ENCODE measurements at places on chromosomes 5 and 9.

GRCh38 chr5:145856285-145856818, 16.5 kb downstream of the GRXCR2 start:
- no peak for DNase-seq

DNA sequence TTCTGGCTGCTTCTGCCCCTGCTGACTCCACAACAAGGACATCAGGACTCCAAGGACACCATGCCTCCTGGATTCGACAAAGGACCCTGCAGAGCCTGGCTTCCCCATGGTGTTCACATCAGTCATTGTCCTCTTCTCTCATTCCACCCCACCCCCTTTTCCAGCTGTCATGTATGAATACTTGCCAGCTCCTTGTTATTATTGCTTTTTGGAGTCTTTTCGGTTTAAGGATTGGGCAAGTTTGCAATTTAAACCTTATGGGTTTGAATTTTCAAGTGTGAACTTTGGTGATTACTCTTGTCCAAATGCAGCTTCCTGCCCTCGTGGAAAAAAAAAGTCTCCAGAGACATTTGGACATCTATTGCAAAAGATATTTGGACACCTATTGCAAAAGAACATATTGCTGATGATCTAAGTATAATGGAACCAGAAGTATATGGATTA, 14.2 kb upstream of the LVRN start:
- DNase-seq, result no peak

DNA sequence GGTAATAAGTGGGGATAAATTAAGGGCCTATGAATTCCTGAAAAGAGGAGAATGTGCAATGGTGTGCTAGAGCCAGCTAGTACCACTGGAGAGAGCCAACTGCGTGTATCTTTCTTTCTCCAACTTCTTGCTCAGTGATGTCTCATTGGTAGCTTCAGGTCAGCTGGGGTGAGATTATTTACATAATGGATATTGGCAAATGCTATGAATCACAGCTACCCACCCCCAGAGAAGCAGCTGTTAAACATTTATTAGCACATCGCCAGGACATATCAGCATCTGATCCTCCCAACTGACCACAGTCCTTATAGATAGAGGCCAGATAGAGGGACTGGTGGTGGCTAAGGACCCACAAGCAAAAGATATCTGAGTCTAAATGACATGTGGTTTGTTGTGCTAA, 421.3 kb downstream of the ACTL7B start:
- no peak for DNase-seq

DNA sequence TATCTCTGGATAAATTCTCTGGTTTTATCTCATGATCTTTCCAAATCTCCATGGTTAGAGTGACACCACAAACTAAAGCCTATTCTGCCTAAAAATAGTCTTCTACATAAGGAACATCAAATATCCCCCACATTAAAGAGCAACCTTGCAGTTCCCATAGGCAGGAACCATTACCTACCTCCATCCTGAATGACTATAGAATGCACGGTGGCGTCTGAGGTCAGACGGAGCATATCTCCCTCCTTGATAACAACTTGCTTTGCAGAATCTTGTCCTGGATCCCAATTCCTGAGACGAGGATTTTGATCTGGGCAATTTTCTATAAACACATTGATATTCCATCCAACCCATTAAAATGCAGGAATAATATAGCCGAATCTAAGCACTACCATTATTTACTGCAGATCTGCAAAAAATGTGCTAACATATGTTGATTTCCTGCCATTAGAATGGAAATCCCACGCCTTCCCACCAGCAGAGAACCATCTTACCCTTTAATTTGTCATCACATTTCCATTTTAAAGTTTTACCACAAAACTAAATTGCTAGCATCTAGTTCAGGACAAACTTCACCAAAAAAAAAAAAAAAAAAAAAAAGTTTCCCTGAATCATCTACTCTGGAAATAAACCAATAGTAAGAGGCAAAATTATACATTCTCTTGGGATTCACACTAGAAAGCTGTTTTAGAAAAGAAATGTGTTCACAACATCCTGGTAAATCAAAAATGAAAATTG, 22.1 kb downstream of the CEMIP2 start:
- DNase-seq, result no peak

DNA sequence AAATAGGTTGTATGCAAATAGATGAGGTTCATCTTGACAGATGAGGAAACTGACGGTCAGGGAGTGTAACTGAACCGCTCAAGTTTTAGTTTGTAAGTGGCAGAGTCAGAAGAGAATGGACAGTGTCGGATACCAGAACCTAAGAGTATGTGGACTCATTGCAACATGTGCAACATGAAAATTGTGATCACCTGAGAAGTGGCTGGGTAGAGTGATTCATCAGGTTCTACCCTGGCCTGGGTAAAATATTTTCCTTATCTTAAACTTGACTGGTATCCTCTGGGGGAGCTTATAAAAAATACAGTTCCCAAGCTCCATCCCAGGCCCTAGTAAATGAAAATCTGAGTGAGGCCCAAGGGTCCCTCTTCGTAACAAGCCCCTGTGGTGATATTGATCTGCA, 35.2 kb upstream of the MIER3 start:
- DNase-seq, result no peak

DNA sequence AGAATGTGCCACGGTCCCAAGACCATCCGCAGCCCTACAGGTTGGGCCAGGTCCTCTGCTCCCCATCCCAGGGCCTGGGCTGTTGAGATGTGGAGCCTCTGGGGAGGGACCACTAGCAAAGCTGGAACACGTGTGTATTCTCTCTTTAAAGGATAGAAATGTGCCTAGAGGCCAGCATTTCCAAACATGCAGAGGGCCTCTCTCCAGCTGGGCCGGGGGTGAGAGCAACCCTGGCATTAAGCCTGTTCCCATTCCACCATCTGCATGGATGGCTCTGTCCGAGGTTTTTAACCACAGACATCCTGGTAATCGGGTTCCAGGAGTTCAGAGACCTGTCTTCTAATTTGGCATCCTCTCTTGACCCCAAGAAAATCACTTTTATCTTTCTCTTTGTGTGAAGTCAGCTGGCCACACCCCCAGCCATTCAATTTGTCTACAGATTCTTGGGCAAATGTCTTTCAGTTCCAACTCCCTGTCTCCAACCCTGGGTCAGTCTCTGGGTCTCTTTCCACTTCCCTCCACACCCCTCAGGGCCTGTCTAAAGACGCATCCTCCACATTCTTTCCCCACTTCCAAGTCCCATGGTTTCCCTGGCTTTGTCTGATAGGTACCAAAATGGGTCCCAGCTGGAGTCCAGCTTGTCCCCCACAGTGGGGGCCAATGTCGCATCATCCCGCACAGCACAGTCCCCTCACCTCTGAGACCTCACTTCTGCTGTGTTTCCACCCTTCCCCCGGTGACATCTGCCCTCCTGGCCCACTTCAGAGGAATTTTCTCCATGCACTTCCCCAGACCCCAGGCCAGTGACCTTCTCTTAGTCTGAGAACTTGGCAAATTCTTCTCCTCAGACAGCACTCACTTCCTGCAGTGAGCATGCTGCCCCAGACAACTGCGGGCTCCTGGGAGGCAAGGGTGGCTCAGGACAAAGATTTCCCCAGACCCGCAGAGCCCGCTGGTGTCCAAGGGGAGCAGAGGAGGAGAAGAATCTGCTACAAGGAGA, 56.8 kb downstream of the PTPDC1 start:
- no peak for DNase-seq

- no peak for DNase-seq
Observed at GRCh38 chr9:109683521-109683920, 96.5 kb upstream of the PALM2AKAP2 start.

DNA sequence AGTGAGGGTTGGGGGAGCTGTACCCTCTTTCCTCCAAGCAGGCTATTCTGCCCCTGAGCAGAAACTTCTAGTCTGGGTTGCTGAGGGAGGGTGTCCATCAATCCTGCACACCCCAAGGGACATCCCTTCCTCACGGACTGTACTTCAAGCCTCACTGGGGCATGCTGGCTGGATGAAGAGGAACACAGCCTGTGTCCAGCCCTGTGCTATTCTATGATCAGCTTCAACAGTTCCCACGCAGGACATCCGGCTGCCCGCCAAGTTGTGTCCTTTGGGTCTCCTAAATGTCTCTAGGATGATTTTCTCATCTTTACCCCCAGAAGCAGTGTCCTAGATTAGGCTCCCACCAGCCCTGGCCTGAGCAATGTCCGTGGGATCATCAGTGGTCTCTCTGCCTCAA, 68.1 kb downstream of the CRB2 start:
- no peak for DNase-seq

DNA sequence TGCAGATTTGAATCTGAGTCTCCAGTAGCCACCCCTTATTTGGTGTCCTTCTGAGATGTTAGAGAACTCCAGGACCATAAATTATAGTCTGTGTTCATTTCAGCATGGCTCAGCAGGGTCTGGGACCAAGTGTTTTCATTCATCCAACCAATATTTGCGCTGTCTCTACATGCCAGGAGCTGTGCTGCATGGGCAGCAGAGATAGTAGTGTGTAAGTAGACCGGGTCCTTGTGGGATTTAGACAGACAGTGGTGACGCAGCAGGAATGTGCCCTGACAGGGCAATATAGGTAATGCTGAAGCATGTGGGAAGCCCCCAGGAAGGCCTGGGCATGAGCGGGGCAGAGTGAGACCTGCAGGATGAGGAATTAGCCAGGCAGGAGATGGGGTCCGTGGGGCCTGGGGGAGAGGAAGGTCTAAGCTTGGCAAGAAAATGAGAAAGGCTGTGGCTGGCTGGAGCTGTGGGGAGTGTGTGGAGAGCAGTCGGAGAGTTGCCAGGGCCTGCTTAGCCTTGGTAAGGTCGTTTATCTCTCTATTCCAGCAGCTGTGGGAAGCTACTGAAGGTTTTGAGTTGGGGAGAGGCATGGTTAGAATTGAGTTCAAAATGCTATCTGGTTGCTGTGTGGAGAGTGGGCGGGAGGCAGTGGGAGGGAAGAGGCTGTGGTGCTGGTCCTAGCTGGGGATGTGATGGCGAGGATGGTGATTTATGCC, 16.8 kb downstream of the STXBP1 start:
- DNase-seq, result no peak

- DNase-seq, result no peak
Observed at GRCh38 chr5:82365744-82366228, 87.6 kb upstream of the RPS23 start.

- DNase-seq, result no peak
Observed at GRCh38 chr5:103355579-103355978, 97.0 kb downstream of the MACIR start.

GRCh38 chr5:54492178-54492577, 25.4 kb upstream of the SNX18 start:
- DNase-seq, result no peak

DNA sequence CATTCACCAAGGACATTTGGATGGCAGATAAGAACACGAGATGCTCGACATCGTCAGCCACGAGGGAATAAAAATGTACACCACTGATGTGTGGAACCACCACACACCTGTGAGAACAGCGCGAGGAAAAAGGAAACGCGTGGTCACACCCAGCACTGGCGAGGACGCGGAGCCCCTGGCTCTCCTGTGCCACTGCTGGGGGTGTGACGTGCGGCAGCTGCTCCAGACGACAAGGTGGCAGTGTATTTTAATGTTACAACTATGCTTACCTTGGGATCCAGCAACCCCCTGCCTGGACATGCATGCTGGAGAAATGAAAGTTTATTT, 13.6 kb upstream of the CEP72 start:
- DNase-seq, result no peak

DNA sequence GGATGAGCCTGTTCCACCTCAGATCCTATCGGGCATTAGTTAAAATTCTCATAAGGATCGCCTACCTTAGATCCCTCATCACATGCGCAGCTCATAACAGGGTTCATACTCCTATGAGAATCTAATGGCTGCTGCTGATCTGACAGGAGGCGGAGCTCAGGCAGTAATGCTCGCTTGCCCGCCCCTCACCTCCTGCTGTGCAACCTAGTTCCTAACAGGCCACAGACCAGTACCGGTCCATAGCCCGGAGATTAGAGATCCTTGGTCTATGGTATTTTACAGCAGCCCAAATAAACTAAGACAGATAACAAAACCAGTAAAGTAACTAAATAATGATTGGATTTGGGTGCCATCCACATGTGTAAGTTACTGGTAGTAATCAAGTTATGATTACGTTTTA, 17.5 kb downstream of the GOLPH3 start:
- no peak for DNase-seq

- no peak for DNase-seq
Observed at GRCh38 chr9:8365029-8365428, 565.5 kb upstream of the DMAC1 start.

DNA sequence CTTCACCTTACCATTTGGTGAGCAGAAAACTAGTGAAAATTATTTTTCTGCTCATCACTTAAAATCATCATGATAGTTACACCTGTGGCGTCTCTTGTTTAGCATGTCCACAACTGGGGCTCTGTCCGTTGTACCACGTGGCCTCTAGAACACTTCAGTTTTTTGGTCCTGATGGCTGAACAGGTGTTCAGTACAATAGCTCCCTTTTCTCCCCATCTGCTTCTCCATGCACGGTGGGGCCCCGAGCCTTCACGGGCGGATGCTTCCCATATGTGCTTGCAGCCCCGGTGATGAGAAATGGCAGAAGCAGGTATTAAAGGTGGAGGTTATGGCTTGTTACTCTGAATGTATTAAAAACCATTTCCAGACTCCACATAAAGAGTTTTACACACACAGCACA, 304.1 kb downstream of the CWC27 start:
- DNase-seq, result no peak

- DNase-seq, result no peak
Observed at GRCh38 chr9:137312852-137313325, 10.8 kb upstream of the NRARP start.

DNA sequence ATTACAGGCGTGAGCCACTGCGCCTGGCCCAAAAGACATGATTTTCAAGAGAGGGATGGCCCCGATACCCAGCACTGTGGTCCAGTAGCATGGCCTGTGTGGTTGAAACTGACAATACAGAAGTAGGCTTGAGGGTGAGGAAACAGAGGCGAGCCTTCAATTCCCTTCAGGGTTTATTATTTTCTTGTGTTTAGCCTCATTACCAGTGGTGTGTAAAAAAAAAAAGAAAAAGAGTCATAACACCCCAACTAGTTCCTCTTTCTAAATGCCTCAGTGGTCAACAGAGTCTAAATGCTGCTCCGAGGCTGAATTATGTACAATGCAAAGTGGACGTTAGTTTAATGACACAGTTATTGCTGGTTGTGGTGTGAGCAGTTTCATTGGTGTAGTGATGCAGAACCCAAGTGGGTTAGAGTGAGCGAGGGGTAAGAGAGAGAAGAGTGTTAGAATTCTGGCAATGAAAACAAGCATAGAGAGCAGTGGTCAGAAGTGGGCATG, 58.8 kb downstream of the SNX30 start:
- no peak for DNase-seq

DNA sequence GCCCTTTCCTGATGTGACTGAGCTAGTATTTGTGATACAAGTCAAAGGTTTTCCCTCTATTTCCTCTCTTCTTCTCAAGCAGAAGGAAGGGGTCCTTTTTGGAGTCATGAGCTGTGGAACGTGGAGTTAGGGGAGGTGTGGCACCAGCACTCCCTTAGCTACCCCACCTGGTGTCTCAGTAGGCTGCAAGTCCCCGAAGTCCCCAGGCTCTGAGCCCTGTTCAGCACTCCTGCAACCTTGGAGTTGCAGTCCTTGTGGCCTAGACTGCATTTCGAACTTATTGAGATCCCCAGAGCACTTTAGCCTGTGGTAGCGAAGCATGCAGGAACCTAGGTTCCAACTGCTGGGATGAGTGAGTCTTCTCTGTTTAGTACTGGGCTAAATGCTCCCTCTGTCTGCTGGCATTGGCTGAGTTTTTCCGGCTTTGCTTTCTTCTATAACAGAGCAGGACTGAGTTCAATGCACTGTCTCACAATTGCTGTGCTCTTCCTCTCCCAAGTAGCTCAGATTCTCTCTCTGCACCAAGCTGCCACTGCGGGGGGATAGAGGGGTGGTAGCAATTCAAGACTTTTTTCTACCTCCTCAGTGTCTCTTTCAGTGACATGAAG, 600.7 kb upstream of the CDH9 start:
- DNase-seq, result no peak

GRCh38 chr5:56735849-56736641, 79.3 kb upstream of the MAP3K1 start:
- no peak for DNase-seq

Measured in CMK (cell line).